ENCODE measurements at places on chromosomes 16 and 17.

GRCh38 chr17:61294777-61295176 is 104.9 kb upstream of the TBX2 start:
- no peak for DNase-seq

- no peak for DNase-seq
Measured at GRCh38 chr17:80029258-80029974, 6.3 kb downstream of the TBC1D16 start.

DNA sequence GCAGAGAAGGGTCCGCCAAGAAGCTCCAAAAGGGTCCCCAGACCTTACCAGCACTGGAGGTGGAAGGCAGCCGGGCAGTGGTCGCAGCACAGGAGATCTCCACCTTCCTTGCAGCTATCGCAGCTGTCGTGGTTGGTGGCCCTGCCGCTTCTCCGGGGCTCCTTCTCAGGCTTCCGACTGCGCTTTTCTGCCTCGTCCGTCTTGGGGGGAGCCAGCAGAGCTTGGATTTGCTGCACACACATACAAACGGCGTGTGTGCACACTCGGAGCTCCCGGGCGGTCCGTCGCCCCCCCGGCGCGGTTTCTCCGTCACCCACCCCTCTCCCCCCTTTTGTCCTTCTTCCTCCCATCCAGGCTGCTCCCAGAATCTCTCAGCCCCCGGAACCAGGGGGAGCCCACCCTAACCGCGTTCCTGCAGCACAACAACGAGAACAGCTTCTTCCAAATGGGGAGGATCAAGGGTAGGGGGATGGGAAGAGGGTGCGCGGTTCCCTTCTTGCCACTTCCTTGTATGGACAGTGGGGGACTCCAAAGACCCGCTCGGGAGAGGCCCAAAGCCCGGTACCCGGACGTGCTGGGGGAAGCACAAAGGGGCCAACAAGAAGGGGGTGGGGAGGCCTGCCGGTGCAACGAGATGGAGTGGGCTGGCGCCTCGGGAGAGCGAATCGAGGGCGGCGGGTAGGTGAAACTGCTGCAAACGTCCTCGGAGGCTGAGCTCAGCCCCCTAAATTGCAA is 1.1 kb downstream of the PHF12 start:
- peak; percentile 54 for DNase-seq

- no peak for DNase-seq
Measured at GRCh38 chr17:9410737-9411136, 164.9 kb downstream of the STX8 start.

- DNase-seq = peak; percentile 93
Measured at GRCh38 chr16:31073142-31073969, 684 bp downstream of the ZNF668 start.

DNA sequence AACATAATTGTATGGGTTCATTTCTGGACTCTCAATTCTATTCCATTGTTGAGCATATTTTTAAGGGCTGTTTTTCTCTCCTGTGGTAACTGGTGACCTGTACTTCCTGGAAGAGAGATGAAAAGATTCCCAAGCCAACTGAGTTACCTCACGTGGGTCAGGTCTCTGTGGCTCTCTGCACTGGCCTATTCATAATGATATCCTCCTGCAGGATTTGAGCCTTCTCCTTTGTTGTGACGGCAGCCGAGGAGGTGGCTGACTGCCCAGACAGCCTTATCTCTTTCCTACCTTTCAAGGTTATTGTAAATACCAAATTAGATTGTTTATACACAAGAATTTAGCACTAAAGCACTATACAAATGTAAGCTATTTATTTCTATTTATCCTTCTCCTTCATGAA is 2.7 kb upstream of the ACE start:
- DNase-seq = no peak
